ENCODE measurements at places on chromosomes 12 and 14.

- DNase-seq, result no peak
Measured at GRCh38 chr12:56146492-56147460, 5.6 kb upstream of the MYL6B start.

DNA sequence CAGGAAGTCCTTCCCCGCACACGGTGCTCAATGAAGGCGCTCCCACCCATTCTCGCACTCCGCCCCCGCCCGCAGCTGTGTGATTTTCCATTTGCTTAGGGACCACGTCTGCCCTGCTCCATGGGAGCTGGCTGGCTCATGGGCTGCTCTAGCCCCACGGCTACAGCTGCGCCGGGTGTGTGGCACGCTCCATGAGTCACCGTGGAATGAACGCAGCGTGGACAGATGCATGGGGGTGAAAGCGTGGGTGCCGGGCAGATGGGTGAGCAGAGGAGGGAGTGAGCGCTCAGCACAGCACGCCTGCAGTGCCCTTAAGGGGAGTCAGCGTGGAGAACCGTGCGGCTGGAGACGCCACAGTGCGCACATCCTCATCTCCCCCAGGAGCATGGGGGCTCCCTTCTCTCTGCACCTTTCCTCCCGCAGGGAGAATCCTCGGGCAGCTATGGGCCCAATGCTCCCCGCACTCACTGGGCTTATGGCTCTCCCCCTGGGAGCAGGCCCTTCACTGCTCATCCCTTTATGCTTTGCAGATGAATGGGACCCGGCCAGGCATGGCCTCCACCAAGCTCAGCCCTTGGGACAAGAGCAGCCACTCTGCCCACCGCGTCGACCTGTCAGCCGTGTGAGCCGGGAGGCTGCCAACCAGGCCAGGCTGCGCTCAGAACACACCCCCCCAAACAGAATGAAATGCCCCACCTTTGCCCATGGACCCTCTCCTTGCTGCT, 185.1 kb downstream of the ADGRD1 start:
- no peak for DNase-seq

GRCh38 chr12:91926848-91927247, 218.8 kb downstream of the BTG1 start:
- DNase-seq, result peak; percentile 77

DNA sequence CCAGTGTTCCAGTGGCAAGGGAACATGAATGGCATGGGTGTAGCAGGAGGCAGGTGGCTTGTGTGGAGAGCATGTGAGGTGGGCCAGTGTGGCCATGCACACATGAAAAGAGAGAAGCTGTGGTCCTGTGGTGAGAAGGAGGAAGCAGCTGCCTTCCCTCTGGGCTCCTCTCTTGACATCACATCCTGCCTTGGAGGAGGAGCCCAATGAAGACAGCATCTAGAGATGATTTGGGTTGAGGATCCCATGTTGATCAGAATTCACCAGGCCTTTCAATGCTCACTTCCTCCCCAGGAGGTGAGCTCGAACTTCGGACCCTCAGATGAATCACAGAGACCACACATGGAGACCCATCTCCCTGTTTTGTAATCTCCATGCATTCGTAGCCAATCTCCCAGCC, 82.6 kb downstream of the LRRC74A start:
- no peak for DNase-seq

DNA sequence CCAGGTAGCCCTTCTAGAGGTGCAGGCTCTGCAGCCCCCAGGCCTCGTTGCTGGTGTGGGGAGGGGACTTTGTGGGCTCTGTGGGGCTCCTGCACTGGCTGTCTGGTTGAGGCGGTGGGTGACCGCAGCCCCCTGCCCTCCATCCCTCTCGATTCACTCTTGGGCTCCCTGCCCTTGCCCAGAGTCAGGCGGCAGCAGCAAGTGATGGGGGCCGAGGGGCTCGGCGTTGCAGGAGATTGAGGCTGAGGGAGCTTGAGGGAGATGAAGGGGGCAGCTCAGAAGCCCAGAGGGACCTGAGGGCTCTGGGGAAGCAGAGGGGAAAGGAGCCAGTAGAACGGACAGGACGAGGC, 9.5 kb upstream of the LRTM2 start:
- DNase-seq, result no peak

DNA sequence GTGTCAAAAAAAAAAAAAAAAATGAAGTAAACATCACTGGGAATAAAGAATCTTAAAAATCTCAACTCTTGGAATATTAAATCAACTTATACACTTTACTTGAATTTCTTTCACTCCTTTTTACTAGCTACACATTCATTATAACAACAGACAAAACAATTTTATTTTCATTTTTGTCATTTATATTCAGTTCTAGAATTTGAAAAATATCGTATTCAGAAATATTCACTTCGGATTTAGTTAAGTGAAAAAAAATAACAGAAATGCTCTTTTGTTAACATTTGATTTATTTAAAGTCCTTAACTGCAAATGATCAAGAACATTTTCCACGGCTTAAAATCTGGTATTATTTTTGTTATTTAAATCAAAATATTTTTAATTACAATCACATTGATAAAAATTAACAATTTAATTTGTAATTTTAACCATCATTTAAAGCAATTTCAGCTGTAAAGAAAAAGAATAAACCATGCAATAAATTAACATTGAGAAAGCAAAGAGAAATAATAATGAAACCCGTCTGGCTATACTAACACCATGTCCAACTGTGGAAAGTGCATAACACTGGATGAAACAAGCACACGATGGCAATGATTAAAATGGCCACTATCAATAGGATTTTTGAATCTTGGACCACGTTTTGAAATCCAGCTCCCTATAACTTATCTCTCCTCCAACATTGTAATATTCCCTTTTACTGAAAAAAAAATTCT, 5.2 kb downstream of the FOXA1 start:
- DNase-seq, result peak; percentile 42

- DNase-seq, result no peak
Measured at GRCh38 chr14:82420871-82421270, 887.2 kb upstream of the SEL1L start.

DNA sequence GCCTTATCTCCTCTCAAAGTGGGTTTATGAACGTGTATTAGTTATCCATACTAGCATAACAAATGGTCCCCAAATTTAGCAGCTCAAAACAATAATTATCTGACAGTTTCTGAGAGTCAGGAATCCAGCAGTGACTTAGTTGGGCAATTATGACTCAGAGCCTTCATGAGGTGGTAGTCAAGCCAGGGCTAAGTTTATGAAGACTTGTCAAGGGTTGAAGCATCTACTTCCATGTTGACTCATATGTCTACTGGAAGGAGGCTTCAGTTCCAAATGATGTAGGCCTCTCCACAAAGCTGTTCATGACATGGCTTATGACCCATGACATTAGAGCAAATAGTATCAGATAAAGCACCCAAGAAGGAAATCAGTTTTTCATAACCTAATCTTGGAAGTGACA, 73.2 kb downstream of the IPO8 start:
- DNase-seq, result no peak

- peak; percentile 16 for DNase-seq
Measured at GRCh38 chr14:58815161-58815701, 177.5 kb downstream of the DACT1 start.

GRCh38 chr14:55416866-55417265, 5.2 kb upstream of the ATG14 start:
- DNase-seq, result no peak

DNA sequence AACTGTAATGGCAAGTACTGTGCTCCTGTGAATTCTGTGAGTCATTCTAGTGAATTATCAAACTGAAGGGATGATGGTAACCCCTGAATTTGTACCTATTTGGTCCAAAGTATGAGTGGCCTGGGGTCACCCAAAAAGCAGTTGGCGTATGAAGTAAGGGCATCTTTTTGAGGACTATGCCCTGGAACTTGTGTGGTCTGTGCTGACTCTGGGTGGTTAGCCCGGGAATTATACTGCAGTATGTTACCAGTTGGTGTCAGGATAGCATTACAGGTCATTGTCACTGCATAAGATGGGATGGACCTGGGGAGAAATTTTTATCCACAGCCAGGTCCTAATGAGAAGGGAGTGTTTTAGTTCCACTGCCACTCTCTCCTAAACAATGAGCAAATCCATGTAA, 174.7 kb downstream of the SSPN start:
- no peak for DNase-seq

DNA sequence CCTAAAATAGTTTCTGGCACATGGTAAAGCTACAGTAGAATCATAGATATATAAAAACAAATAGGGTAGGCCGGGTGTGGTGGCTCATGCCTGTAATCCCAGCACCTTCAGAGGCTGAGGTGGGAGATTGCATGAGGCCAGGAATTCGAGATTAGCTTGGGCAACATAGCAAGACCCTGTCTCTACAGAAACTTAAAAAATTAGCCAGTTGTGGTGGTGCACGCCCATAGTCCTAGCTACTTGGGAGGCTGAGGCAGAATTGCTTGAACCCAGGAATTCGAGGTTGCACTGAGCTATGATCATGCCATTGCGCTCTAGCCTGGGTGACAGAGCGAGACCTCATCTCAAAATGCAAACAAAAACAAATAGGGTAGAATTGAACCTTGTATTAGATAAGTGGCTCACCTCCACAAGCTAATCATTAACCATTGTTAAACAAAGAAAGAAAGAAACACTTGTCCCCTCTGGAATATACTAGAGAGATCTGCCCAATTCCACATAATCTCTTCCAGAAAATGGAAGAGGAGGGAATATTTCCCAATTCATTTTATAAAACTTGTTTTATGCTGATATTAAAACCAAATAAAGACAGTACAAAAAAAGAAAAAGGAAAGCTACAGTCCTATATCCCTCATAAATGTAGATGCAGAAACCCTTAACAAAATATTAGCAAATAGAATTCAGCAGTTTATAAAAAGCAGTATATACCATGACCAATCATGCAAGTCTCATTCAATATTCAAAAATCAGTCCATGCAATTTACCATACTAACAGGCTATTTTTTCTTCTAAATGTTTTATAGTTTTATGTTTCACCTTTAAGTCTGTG, 22.7 kb upstream of the DHRS2 start:
- no peak for DNase-seq

DNA sequence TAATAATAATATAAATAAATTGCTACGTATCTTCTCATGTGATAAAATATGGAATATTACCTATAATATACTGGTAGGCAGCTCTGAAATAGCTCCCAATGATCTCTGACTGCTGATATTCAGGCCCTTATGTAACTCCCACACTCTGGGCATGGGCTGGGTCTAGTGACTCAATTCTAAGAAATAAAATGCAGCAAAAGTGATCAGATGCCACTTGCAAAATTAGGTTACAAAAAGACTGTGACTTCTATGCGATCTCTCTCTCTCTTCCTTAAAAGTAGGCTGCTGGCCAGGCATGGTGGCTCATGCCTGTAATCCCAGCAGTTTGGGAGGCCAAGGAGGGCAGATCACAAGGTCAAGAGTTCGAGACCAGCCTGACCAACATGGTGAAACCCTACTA, 10.3 kb upstream of the CACNB3 start:
- no peak for DNase-seq

DNA sequence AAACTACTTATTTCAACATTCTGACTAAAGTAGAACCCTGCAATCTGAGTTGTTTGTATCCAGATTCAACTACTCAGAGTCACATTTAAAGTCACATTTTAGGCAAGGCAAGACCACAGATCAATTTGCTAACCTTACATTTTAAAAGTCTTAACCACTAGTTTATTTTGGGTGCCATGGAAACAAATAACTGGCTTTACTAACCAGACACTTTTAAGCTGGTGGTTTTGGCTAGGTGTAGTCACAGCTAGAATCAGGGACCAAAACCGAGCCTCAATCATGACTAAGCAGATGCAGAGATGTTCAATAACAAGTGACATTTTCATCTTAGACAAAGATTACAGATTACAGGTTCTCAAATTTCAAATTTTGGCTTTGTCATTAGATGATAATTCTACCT, 115.3 kb downstream of the PDE6H start:
- no peak for DNase-seq

DNA sequence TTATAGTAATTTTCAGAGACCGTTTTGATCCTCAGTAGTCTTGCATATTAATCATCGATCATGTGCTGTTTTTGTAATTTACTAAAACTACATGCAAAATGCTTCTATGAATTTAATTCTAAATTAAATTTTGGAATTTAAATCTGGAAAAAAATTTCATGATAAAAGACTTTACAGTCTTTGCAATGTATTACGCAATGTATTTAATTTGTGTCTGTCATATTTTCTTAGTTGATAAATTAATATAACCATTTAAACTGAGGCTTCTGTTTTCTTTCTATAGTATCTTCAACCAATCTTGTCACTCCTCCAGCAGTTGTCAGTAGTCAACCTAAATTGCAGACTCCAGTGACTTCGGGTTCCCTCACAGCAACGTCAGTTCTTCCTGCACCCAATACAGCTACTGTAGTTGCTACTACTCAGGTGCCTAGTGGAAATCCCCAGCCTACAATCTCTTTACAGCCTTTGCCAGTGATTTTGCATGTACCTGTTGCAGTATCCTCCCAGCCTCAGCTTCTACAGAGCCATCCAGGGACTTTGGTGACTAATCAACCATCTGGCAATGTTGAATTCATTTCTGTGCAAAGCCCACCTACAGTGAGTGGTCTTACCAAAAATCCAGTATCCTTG, 94.8 kb downstream of the ATF7IP start:
- DNase-seq, result no peak

DNA sequence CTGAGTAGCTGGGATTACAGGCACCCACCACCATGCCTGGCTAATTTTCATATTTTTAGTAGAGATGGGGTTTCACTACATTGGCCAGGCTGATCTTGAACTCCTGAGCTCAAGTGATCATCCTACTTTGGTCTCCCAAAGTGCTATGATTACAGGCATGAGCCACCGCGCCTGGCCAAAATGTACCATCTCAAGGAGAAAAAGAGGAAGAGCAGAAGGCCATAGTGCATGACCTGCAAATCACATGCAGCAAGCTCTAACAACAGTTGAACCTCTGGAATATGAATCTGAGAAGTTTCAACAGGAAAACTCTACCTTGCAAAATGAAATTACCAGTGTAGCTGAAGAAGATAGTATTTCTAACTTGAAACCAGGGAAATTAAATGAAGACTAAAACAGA, 17.1 kb upstream of the SERPINA1 start:
- no peak for DNase-seq

DNA sequence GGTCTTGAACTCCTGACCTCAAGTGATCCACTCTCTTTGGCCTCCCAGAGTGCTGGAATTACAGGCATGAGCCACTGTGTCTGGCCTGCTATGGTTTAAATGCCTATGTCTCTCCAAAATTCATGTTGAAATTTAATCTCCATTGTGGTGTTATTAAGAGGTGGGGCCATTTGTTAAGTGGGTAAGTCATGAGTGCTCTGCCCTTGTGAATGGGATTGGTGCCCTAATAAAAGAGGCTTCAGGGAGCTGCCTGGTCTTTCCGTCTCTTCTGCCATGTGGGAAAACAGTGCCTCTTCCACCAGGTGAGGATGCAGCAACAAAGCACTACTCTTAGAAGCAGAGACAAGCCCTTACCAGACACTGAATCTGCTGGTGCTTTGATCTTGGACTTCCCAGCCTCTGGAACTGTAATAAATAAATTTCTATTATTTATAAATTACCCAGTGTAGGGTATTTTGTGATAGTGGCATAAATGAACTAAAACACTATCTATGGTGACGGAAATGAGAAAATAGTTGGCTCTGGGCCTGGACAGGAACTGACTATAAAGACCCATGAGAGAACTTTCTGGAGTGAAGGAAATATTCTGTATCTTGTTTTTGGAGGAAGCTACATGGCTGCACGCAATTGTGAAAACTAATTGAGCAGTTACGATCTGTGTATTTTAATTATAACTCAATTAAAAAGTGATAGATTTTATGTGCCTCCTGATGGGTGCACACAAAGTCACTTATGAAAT, 12.1 kb upstream of the ATP23 start:
- DNase-seq, result no peak

GRCh38 chr12:102120886-102121285, 903 bp downstream of the PARPBP start:
- DNase-seq, result no peak
